ENCODE measurements at places on chromosomes 4 and X.

DNA sequence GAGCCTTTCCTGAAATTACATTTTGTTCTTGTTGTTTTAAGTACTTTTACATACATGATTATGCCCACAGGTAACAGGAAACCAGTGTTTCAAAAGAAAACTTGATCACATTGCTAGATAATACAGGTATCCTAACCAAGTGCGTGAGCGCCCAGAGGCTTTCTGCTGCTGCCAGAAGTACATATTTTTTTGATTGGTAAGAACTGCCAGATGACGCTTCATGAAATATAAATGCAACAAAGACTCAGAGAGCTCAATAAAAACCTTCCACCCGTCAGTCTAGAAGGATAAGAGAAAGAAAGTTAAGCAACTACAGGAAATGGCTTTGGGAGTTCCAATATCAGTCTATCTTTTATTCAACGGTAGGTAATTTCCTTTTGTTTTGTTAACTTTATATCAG, at the start of gene EPGN:
Gene EPGN (plus strand): TSS at position 256 of the 400 bp plus-strand sequence. CDS start 64 bp downstream, at position 320.
- no peak for DNase-seq

GRCh38 chr4:187883836-187884475, 111.6 kb upstream of the ZFP42 start:
- DNase-seq, result no peak

DNA sequence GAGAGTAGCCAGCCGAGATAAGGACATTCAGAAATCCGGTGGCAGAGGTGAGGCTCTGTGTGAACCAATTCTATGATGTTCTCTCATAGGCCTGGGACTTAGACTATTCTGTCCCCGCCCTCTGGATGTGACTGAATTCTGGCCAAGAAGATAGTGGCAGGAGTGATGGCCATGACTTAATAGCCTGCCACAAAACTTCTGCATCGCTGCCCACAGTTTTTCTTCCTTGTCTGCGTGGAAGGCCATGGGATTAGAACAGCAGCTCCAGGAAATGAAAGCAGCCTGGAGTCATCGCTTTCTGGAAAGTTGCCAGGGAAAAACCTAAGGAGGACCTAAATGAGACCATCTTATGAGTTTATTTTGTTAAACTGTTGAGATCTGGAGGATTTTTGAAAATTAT, 134.7 kb downstream of the F11 start:
- no peak for DNase-seq

DNA sequence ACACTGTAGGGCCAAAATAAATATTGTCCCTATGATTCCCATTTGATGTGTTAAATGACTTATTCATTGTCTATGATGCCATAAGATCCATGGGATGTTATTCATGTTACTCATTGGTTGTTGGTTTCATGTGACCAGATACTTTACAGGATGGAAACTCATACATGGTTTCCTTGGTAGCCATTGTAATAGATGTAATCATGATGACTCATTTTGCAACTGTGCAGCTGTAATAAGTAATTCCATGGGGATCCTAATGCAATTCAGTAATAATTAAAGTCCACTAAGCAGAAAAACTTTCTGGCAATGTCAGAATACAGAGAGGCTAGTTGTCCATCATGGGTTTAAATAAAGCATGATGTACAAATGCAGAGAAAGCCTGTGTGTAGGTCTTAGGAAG, 389.7 kb upstream of the NR3C2 start:
- peak; percentile 70 for DNase-seq

GRCh38 chr4:22645481-22646182, 47.1 kb upstream of the GBA3 start:
- DNase-seq, result no peak

DNA sequence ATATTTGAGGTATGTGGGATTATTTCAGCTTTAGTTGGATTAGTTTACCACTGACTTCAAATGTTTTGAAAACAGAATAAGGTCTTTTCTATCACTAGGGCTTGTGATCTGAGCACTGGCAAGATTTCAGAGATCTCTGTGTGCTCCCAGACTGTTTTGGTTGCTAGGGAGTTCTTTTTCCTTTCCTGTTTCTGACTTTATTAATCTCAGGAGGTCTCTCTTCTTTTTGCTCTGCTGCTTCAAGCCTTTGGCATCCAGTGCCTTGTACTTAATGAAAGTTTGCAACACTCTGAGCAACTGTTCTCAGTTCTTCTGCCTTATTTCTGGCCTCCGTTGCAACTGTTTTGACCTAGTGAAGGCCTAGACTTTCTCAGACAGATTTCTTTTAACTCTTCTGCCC, 32.1 kb upstream of the PAQR3 start:
- no peak for DNase-seq

- no peak for DNase-seq
Observed at GRCh38 chr4:185396724-185397385, at the start of gene ANKRD37. ANKRD37 (plus strand) TSS chr4:185396841; CDS start chr4:185396924, 83 bp downstream.

- DNase-seq, result no peak
Observed at GRCh38 chr4:154024097-154024694, 235.3 kb upstream of the SFRP2 start.

DNA sequence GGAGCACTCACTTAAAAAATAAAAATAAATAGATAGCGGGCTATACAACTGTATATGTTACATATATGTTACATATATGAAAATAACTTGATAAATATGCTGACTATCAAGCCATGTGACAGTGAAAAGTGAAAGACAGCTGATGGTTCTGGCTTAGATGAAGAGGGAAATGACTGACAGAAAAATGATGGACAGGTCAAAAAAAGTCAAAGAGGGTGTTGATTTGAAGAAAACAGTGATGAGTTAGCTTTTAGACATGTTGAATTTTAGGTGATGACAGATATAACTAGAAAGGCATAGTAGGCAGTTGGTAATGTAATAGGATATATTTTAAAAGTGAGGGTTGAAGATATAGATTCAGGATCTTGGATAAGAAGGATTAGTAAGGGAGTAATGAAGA, 37.8 kb downstream of the FBXO8 start:
- no peak for DNase-seq

GRCh38 chr4:109213056-109213455, 89.4 kb downstream of the COL25A1 start:
- DNase-seq, result no peak

- DNase-seq, result no peak
Observed at GRCh38 chr4:135598151-135598550, 1396.6 kb upstream of the PABPC4L start.

DNA sequence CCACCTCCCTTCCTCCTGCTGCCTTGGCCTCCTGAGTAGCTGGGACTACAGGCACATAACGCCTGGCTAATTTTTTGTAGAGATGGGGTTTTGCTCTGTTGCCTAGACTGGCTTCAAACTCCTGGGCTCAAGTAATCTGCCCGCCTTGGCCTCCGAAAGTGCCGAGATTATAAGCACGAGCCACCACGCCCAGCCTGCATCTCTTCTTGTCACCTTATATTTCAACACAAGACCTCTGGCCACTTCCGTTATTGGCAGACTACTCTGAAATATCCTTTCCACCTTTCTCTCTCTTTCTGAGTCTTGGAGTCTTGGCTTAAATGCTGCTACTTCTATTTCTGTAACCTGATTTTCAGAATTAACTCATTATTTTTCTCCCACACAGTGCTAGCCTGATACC, 5.6 kb downstream of the KIAA0232 start:
- no peak for DNase-seq

GRCh38 chrX:130592204-130592603, 190.4 kb downstream of the RBMX2 start:
- no peak for DNase-seq

GRCh38 chr4:123110147-123110546, 187.8 kb upstream of the NUDT6 start:
- no peak for DNase-seq

DNA sequence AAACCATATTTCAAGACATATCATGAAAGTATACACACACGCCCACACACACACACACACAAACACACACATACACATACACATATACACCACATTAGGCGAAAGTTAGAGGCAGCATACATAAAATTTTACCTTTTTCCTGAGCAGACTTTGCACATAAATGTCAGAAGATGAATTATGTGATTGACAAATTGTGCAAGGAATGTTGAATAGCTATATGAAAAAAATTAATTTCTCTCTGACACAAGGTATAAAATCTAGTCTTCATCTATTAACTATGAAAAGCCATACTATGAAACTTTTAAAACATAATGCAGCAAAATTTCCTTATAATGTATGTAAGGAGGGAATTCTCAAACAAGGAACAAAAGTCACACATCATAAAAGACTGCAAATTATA, 24.4 kb downstream of the FSTL5 start:
- DNase-seq, result no peak

GRCh38 chr4:28518561-28519165, 1658.0 kb downstream of the STIM2 start:
- no peak for DNase-seq

DNA sequence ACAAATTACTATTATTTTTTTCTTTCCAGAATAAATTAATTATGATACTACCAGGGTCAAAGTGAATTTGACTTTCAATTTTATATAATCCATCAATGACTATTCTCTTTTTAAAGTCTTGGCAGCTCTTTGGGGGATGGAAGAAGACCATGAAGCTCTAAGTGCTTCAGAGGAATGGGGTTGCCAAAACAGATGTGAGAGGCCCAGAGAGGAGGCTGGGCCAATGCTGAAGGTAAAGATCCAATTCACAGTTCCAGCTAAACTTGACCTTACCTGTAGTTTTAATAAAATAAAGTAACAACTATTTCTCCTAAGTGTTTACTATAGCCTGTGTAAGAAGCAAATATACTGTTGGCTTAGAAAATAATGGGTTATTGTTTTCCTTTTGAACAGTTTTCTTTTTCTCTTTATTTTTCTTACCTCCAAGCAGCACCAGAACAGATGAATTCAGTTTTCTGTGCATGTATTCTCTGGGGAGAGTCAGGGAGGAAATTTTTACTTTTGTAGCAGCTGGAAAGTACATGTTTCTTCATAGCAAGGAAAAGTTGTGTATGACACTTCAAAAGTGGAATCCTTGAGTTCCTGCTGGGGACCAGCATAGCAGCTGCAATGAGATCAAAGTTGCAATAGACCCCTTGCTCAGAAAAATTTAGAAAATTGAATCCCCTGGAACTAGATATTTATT, 104.9 kb downstream of the CEP44 start:
- no peak for DNase-seq

DNA sequence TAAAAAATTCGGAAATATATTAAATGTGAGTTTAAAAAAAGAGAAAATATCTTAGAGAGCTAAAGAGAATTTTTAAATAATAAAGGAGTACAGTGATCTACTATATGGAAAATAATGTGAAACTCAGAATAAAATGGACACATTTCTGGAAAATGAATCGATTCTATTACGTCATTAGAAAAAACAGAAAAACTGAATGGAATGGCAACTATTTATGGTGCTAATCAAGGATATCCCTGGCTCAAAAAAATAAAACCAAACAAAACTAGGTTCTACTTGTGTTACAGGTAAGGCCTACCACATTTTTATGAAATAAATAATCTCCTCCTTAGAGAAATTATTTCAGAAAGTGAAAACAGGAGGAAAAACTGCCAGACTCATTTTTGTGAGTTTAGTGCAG, 5.5 kb upstream of the SLC7A11 start:
- DNase-seq, result no peak

DNA sequence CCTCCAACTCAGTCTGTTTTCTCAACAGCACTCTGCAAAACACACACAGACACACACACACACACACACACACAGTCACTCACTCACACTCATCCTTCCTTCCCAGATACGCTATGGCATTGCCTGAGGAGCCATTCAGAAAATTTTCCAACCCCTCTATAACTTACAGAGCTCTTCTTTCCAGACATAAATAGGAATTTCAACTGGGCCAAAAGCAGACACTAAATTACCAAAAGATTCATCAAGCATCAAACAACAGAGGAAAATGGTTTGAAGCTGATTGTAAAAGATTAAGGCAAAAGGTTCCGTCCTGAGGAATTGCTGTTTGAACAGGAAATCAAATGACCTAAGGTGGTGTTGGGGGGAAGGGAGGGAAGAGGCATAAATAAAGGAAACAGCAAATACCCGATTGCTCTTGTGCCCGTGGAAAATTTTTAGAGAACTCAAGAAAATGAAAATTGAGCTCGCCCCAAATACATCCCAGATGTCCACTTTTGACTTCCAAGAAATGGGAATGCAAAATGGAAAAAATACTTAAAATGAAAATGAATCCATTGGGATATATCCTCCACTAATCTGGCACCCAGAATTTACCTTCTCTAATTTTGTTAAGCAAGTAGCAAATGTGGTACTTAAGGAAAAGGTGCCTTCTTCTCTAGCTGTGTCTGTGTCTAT, 183.6 kb downstream of the QDPR start:
- no peak for DNase-seq

- no peak for DNase-seq
Observed at GRCh38 chr4:88134536-88135355, 23.7 kb downstream of the ABCG2 start.

GRCh38 chr4:147725673-147726072, 6.2 kb upstream of the ARHGAP10 start:
- DNase-seq, result no peak

GRCh38 chrX:103211012-103211715, 3.7 kb upstream of the BEX4 start:
- DNase-seq, result no peak

DNA sequence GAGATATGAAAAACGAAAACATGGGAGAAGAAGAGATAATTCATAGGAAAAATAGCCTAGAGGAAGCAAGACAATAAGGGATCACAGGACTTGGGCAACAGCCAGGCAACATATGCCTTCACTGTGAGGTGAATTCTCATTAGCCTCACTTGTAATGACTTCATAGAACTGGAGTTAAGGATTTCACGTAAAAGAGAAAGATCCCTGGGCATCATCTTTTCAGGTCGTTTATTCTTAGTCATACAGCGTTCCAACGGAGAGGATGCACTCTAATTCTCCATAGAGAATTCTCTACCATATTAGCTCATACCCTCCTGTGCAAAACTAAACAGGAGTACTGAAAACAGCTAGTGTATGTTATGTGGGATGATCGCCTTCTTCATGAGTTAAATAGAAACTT, 1.4 kb downstream of the PRKG2 start:
- no peak for DNase-seq

- DNase-seq, result no peak
Observed at GRCh38 chr4:68693325-68694075, 23.0 kb upstream of the UGT2B15 start.

DNA sequence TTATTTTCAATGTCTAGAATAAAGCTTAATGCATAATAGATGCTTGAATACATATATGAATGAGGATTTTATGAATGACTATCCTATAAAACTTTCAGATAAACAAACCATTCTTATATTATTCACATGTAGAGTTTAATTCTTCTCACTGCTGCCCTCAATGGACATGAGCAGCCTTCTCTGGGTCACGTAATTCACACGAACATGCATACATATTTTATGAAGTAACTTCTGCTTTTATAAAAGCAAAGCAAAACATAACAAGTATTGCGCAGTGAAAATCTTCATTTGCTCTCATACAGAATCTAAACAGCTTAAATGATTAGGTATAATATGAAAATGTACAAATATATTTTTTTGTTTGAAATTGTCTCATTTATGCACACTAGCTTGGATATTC, 116.7 kb downstream of the TMA16 start:
- DNase-seq, result no peak

- peak; percentile 88 for DNase-seq
Observed at GRCh38 chr4:1192091-1192492, 19.7 kb upstream of the SPON2 start.

DNA sequence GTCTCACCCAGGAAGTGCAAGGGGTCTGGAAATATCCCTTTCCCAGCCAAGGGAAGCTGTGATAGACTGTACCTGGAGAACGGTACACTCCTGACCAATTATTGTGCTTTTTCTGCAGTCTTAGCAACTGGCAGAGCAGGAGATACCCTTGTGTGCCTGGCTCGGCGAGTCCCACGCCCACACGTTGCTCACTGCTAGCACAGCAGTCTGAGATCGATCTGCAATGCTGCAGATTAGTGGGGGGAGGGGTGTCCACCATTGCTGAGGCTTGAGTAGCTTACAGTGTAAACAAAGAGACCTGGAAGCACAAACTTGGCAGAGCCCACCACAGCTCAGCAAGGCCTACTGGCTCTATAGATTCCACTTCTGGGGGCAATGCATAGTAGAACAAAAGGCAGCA, 138.5 kb downstream of the CHRDL1 start:
- DNase-seq, result no peak
